ENCODE measurements at places on chromosomes 6 and 20.

DNA sequence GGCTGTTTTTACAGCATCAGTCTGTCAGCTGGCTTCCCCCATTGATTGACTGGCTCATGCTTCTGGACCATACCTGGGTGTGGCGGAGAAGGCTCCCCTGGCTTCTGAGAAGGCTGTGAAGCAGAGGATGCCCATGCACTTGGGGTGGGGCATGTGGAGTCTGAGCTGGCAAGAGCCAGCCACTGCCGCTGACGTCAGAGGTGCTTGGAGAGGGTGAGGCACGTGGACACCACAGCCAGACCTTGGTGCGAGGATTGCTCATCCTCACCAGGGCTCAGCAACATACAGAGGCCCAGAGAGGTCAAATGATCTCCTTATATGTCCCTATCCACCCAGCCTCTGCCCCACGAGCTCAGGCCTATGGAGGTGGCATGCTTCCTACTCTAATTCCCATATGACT lies 211.2 kb upstream of the PMEPA1 start:
- DNase-seq, result no peak

- DNase-seq, result no peak
Measured at GRCh38 chr20:48532028-48532427, 295.8 kb downstream of the PREX1 start.

DNA sequence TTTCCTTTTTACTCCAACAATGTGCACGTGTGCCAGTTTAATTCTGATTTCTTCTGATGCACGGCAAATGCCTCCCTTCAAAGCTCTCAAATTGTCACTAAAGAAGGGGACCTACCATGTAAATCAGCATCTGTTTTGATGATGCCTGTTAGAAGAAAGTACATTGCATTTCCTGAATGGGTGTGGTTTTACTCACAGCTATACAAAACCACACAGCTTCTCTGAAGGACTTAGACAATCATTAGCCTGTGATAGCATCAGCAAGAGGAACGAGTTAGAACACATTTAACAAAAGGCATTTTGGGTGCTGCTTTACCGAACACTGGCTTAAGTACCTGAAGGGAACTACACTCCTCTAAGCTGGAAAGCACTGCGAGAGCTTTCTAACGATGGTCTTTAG lies 109.4 kb downstream of the ATXN1 start:
- no peak for DNase-seq

DNA sequence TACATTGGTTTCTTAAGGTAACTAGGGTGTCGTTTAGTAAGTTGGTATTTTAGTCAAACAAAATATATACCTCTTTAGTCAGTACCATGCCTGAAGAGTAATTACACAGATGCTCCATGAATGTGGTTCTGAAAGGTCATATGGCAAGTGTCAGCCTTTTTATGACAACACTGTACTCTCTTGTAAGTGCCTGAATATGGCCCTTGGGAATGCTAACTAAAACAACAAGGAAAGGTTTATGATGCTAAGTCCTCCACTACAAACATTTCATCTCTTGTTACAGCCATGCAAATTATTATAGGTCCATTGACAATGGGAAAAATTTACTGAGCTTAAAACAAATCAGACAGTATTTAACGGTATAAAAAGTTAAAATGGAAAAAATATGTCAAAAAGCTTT lies 39.0 kb upstream of the SUPT3H start:
- no peak for DNase-seq

DNA sequence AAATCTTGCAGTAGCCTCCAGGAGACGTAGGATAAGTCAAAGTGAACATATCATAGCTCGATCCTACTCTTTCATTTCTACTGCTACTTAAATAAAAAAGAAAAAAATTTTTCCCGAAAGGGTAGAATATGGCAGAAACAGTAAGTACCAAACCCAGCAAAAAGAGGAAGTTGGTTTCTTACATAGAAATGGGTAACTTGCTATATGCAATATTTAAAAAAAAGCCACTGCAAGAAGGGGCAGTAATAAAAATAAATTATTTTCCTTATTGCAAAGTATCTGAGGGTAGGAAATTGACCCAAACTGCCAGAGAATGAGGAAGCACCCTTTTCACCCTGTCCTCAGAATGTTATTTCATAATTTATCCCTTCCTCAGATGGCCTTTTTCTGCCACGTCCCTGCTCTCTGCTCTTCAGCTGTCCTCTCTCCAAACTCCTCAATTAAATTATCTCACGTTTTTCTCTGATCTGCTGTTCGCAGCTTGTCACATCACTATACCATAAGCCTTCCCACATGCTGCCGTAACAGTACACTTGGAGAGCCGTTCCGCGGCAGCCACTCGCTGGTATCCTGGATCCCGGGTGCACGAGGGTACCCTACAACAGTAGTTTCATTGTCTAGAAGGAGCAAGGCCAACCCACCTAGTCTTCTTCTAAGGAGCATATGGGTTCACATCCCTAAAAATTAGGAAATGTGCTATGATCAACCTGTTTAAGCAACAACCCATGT lies 149.6 kb downstream of the BACH2 start:
- peak; percentile 24 for DNase-seq

DNA sequence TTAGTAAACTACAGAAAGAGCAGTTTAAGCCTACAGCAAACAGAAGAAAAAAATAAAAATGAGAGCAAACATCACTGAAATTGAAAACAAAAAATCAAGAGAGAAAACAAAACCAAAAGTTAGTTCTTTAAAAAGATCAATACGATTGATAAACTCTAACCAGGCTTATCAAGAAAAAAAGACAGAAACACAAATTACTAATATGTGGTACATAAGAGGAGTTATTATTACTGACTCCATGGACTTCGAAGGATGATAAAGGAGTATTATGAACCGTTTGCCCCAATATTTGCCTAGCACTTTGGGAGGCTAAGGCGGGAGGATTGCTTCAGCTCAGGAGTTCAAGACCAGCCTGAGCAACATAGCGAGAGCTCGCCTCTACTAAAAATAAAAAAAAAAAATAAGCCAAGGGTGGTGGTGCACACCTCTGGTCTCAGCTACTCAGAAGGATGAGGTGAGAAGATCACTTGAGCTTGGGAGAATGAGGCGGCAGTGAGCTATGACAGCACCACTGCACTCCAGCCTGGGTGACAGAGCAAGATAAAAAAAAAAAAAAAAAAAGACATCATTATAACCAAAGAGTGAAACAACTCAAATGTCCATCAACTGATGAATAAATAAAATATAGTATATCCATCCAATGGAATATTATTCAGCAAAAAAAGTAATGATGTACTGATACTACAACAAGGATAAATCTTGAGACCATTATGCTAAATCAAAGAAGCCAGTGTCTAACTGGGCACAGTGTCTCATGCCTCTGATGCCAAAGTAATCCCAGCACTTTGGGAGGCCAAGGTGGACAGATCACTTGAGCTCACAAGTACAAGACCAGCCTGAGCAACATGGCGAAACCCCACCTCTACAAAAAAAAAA lies 12.9 kb downstream of the TRPC4AP start:
- no peak for DNase-seq

DNA sequence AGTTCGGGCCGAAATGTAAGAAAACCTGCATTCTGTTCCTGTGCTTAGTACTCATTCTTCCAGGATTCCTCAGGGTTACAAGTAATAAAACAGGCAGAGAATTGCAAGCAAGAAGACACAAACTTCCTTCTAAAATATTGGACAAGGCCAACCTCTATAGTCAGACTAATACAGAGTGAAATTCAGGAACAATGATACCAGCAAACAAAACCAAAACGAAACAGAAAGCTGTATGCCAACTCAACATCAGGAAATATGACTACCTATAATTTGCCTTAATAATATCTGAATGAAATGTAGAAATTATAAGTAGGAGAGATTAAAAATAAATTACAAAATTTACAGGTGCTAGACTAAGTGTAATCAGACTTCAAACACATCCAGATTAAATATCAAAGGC lies 238.8 kb downstream of the HIVEP2 start:
- DNase-seq, result no peak

DNA sequence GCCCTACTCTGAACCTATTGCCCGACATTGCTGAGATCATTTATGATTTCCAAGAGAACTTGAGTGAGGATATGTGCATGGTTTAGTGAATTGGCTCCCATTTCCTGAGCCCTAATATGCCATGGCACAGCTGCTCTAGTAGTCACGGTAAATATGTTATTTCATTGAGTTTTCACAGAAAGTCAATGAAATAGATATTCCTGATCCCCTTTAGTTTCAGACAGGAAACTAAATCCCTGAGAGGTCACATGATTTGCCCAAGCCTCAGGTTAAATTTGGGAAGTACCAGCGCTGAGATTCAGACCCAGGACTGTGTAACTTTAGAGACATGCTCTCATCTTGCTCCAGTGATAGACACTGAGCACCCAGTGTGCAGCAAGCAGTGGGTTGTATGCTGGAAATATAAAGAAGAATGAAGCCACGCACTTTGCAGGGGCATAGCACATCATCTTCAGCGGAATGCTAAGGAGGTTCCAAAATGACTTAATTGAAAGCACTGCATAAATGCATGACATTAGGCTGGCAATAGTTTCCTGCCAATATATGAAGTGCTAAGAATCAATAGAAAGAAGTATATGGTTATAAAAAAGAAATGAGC lies 70.6 kb downstream of the FARS2 start:
- no peak for DNase-seq

DNA sequence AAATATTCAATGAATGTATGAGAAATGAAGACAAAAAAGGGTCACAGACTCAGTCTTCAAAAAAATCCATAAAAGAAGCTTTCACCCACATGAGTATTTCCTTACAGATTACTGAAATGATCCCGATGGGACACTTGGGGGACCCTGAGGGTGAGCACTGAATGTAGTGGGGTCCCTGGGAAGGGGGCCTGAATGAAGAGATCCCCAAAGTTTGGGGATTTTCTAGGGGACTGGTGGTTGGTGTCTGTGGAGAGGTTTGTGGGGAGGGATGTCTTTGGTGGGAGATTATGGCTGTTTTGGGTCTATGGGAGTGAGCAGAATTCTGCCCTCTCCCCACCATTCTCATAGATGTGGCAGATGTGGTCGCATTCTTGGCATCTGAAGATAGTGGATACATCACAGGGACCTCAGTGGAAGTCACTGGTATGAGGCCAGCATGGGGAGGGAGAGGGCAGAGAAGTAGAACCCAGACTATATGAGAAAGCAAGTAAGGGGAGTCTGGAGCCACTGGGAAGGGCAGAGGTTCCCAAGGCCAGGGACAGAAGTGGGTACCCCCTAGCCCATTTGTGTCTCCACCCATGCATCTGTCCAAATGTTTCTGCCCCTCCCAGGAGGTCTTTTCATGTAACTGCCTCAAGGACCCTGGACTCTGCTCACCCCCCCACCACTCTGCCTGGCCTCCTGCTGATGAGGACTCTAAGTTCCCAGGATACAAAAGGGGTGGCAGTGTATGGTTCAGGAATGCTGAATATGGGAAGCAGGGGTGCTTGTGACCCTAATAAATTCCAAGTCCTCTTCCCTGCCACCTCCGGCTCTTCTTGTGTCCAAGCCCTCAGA lies 1.8 kb downstream of the HSD17B8 start:
- no peak for DNase-seq

- DNase-seq, result no peak
Measured at GRCh38 chr6:11791354-11792107, 12.9 kb upstream of the ADTRP start.

GRCh38 chr20:15889061-15889460 lies 684.2 kb downstream of the KIF16B start:
- DNase-seq, result no peak

- DNase-seq, result no peak
Measured at GRCh38 chr6:70669133-70669532, 1.4 kb downstream of the SMAP1 start.

DNA sequence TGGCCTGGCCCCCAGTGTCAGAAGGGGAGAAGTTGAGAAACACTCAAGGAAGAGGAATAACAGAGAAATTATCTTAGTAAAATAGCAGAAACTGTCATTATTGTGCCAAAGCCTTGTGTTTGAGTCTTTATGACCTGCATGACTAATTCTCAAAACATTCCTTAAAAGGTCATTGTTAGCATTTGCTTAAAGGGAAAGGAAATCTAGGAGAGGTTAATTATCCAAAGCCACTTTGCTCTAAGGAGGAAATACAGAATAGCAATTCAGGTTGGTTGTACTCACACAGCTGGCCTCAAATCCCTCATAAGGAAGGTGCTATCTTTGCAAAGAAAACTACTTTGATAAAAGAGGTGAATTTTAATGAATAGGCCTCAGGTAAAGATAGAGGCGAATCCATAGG lies 516.7 kb downstream of the CBLN4 start:
- no peak for DNase-seq

GRCh38 chr6:157323966-157324300 lies 614 bp upstream of the TMEM242 start:
- no peak for DNase-seq

GRCh38 chr6:54286141-54286540 lies 22.1 kb upstream of the TINAG start:
- no peak for DNase-seq

DNA sequence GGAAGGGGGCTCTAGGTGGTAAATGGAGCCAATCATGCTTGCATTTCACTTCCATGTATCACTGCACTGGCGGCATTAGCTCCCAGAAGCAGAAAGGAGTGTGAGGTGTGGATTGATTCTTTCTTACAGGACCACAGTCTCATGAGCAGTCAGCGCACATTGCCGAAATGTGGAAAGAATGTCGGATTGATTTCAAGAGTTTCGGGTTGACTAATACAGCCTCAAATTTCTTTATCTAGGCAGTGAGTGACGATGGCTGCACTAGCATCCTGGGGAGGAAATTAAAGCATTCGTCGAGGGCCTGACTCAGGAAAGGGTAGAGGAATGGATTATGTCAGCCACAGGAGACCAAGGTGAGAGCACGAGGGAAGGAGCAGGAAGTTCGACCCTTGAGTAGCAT lies 222.8 kb upstream of the CDYL start:
- no peak for DNase-seq

GRCh38 chr6:16523606-16524379 lies 237.5 kb downstream of the ATXN1 start:
- no peak for DNase-seq

GRCh38 chr6:167978607-167979006 lies 18.9 kb upstream of the KIF25 start:
- no peak for DNase-seq

DNA sequence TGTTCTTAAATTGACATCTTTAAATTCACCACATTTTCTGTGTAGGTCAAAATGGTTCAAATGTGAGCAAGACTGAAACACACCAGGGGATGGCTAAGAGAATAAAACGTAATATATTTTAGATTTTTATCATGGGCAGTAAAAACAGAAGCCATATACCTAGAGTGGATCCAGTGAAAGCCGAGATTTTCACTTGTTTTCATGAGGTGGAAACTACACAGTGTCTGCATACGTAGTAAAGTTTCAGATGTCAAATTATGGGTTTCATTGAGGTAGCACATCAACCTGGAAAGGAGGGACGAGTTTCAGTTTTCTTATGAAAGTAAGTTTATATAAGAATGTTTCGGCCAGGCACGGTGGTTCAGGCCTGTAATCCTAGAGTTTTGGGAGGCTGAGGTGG lies 25.9 kb downstream of the METTL24 start:
- no peak for DNase-seq

Measured in GF-D8 (cell line).